Posterior vena cava (tissue), 2 donors: ENCODE measurements at places on chromosomes 7 and 10. TPM values are rescaled to one million over a fixed set of nuclear protein-coding genes. Genes with fewer than 3 reads are reported as not detected.

The ENO4 gene
- total RNA-seq, result not detected

GRCh38 chr10:4506095-4506494 is 319.9 kb upstream of the AKR1E2 start:
- no peak for DNase-seq

- DNase-seq, result no peak
Measured at GRCh38 chr7:95723583-95724180, 48.7 kb upstream of the DYNC1I1 start.

GRCh38 chr7:49852619-49853462 is 79.4 kb downstream of the VWC2 start:
- DNase-seq, result no peak

DNA sequence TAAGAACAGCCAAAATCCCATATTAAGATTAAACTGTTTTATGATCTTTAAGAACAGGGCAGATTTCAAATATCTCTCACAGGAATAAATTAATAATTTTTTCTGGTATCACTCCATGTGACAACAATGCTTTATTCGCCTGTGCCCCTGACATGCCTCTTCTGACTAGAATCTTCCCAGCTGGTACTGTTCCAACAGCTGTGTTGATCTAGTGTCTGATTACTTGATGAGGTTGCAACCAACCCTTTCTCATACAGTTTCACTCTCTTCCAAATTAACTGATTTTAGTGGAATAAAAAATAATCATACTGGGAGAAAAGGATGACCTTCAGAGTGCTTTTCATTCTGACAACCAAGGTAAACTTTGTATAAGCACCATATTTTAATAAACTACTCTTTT is 151.9 kb downstream of the CHRM2 start:
- DNase-seq, result no peak

GRCh38 chr10:25059990-25060389 is 43.6 kb downstream of the THNSL1 start:
- peak; percentile 91 for DNase-seq

The STK17A gene
- 21.1 TPM for total RNA-seq

DNA sequence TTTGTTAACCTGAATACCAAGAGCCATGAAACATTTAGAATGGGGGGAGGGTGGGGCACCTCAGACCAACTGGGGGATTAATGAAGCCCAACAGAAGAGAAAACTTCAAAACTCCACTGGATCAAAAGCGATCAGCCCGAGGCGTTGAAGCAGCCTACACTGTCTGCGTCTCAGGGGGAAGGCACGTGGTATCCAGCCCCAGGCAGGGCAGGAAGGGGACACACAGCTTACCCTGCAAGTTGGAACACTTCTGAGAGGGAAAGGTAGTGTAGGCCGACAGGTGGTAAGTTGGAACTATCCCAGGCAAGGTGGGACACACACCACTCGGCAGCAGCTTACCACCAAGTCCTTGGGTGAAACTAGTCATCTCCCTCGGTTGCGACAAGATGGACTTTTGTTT is 102.9 kb downstream of the TAX1BP1 start:
- DNase-seq, result no peak

DNA sequence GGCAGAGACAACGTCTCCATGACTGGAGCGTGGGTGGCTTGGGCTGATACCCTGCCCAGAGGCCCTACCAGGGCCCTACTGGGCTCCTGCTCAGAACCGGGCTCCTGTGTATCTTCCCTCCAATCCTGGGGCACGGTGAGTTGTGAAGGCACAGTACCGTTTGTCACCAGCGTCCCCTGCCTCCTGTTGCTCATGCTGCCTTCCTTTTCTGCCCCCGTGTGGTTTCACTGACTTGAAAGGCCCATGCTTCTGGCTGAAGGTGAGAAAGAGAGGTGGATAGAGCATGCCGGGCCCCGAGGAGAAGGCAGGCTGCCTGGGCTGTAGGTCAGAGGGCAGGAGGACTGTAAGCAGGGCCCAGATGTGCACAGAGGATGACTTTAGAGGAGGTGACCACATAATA is 9.1 kb upstream of the DMBT1 start:
- DNase-seq, result no peak

DNA sequence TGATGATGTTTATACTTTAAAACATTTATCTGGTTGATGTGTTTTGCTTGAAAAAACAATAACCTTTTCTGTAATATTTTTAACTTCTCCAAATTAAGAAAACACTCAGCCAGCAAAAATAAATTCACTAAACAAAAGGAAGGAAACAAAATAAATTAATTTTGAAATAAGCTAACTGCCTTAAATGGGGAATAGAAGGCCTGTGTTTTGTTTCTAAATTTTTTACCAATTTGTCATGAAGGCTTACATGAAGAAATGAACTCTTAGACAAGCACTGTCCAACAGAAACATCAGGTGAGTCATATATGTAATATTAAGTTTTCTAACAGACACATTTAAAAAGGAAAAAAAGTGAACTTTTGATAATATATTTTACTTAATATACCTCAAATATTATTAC is 68.5 kb downstream of the LRRN3 start:
- no peak for DNase-seq

The C10orf53 gene
- total RNA-seq, result not detected

DNA sequence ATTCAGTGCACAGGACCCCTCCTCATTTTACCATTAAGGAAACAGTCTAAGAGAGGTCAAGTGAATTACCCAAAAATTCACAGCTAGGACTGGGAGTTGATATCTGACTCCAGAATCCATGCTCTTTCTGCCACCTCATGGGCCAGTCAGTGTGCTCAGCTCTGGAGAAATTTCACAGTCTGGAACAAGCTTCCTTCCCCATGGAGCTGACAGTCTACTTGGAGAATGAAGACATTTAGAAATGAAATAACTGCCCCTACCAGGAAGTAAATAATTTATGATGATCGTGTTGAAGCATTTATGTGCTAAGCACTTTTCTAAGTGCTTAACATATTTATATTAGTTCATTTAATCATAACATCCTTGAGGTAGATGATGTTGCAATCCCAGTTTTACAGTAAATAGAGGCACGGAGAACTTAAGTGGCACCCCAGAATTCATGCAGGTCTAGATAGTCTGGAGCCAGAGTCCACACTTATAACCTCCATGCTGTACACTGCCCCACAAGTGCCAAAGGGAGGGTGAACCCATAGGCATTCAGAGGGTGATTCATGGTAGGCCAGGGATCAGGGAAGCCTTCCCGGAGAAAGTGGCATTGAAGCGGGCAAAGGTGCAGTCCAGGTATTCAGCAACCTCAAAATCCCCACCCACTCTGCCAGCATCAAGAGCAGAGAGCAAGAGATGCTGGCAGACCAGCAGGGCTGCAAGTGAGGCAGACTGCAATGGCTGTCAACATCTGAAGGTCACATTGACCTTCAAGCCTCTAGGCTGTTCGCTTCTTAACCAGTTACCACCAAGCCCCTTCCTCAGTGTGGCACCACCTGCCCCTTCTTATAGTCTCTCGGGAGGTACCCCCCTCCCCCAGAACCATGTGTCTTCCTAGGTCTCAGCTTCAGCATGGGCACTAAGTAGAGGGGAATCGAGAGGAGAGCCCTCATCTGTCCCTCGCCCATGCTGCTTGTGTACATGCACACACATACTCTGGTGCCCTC is 38.4 kb upstream of the LRRC4 start:
- peak; percentile 13 for DNase-seq

The MUC12 gene
- 0.62 TPM for total RNA-seq

The ZMYND11 gene
- total RNA-seq, result 87.1 TPM

DNA sequence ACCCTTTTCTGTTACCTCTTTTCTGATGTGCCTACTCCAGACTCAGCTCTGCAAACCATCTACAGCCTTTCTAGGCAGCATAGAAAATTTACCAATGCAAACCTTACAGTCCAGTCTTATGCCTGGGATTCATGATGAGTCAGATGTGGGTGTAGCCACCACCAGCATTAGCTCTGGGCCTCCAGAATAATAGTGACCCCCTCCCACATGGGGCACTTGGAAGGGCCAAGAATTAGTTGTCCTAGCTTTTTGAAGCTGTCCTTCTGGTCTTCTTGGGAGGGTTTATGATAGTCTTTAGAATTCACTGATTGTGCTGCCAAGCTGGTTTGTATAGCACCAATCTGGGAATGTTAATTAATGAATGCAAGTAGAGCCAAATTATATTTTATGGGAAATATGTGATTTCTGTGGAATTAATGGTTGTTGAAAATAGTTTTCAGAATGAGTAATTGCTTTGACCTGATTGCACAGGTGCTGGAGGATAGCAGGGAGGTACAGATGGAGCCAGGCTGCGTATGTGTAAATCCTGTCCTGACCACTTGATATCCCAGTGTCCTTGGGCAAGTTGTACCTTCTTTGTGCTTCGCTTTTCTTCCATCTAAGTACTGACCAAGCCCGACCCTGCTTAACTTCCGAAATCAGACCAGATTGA is 94.8 kb downstream of the CPED1 start:
- no peak for DNase-seq

DNA sequence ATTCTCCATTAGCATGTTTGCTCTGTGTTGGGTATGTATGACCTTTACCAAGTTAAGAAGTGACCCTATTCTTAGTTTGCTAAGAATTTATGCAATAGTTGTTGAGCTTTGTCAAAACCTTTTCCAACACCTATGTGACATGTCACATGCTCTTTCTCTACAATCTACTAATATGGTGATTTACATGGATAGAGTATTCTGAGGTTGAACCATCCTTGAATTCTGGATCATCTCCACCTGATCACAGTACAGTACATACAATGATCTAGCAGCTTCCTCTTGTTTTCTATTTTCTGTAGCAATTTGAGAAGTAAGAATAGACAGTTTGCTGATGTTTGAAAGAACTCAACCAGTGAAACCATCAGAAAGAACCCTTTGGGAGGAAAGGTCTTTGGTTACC is 101.2 kb upstream of the PDGFA start:
- DNase-seq, result no peak

DNA sequence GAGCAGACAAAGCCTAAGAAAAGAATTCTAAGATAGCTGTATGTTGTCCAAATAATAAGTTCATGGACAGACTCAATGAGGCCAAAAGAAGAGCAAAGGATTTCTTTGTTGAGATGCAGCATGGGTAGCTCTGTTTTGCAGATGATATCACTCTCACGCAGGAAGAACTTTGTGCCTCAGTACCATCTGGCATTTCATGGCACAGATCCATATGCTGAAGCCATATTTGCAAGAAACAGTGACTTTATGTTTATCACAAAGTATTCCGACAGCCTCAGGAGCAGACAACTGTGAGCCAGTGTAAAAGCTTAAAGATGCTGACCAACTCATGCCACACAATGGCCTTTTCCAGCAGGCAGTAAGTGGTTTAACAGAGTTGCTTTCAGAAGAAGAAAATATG is 45.5 kb upstream of the RNF148 start:
- DNase-seq, result no peak

- no peak for DNase-seq
Measured at GRCh38 chr10:1287487-1287886, 231.3 kb downstream of the WDR37 start.

DNA sequence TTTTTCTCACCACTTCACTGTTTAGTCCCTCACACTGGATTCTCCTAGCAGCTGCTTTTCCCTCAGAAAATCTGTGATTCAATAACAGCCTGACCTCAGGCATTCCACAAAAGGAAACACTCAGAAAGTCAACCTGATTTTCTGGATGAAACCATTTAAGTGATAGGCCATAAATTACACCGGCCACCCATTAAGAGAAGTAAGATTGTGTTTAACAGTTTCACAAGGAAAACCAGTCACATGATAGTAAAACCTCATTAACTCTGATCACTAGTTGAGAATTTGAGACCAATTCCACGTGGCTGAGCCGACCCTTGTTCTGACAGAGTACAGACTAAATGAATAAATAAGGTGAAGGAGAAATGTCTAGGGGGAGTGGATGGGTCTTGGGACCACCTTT is 7.7 kb downstream of the GRM8 start:
- no peak for DNase-seq

DNA sequence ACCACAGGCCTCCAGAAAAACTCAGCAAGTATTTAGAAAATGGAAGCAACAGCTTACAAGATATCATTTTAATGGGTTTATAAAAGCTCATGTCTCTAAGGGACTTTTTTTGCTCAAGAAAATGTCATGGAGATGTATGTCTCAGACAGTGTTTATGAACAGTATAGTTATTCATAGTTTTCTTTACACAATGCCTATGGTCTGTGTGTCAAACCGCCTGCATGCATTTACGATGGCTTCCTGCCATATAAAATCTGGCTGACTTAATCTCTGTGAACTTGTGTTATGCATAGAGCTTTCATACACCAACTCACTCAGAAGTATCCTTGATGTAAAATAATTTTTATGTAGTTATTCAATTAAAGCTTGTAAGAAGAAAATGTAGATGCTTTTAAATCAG is 1314.2 kb upstream of the LRRTM3 start:
- DNase-seq, result no peak

The CABCOCO1 gene
- total RNA-seq, result 1.4 TPM

- DNase-seq, result no peak
Measured at GRCh38 chr7:30048582-30048981, 20.4 kb downstream of the PLEKHA8 start.

The MOSPD3 gene
- total RNA-seq, result 10.8 TPM

GRCh38 chr7:3510101-3511020 is 209.3 kb downstream of the SDK1 start:
- no peak for DNase-seq

GRCh38 chr7:2496375-2496774 is 20.2 kb upstream of the GRIFIN start:
- no peak for DNase-seq

DNA sequence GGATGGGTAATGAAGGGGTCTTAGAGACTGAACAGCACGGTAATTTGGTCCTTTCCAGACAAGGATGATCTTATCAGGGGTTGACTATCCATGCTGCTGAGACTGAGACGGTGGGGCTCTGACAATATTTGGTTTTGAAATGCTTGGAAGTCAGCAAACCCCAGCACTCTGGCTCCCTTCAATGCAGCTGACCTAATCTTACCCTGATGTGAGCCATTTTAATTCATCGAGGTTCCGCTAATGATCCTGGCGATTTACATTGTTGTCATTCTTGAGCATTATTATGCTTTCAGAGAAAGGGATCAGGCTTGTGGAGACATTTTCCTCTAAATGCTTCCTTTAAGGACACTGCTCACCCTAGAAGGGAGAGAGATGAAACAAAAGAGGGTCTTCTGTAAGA is 114.6 kb upstream of the BMPER start:
- no peak for DNase-seq

The CFAP43 gene
- 0.24 TPM for total RNA-seq

GRCh38 chr10:92181575-92181974 is 109.3 kb downstream of the CPEB3 start:
- DNase-seq, result no peak

- no peak for DNase-seq
Measured at GRCh38 chr10:22611425-22612115, 102.8 kb downstream of the PIP4K2A start.

The PDE1C gene
- 51.3 TPM for total RNA-seq

- DNase-seq, result no peak
Measured at GRCh38 chr10:98030991-98031431, 590 bp upstream of the CRTAC1 start.

GRCh38 chr7:34823650-34824258 is 165.7 kb downstream of the NPSR1 start:
- DNase-seq, result no peak

DNA sequence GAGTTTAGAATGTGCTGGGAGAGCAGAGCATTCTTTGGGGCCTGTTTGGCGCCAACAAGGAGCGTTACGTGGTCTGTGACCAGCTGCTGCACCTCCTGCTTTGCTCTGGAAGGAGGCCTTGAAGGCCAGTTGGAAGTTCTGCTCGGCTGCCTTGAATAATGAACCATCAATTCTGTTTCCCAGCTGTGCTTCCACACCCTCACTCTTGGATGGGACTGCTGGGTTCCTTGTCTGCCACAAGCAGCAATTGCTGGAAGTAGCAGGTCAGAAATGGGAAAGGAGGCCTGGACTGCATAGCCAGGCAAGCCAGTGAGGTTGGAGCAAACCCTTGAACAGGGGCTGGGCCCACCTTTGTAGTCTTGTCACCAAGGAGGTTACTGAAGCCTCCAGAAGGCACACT is 86.6 kb upstream of the INSYN2A start:
- DNase-seq, result no peak
